Hematopoietic multipotent progenitor cell treated with erythropoietin and hydrocortisone succinate and interleukin-3 and kit ligand, for 4 days (in vitro differentiated cells): ENCODE measurements at places on chromosomes 12 and 14.

DNA sequence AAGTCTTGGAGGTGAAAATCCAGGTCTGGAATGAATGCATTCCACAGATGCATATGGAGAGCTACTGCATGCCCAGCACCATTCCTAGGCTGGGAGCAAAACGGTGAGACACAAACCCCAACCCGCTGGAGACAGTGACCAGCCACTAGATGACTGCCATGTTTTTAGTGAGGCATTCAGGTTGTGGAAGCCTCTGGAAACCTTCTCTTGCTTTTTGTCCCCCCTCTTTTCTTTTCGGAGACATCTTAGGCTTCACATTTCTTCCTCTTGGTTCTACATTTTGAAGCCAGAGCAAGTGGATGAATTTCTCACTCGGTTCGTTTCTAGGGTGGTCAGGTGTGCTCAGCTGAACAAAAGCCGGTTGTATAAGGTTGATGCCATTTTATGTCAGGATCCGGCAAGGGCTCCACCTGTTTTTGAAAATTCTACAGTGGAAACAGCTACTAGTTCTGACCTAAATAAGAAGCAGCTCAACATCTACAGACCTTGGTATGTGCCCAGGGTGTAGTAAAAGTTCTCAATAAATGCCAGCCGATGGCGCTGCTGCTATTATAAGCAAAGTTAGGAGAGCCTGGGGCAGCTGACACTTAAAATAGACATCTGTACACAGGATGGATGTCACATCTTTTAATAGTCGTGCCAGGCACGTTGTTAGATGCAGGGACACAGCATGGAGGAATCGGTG, 1.8 kb upstream of the ZNF839 start:
- DNase-seq = peak; percentile 81

DNA sequence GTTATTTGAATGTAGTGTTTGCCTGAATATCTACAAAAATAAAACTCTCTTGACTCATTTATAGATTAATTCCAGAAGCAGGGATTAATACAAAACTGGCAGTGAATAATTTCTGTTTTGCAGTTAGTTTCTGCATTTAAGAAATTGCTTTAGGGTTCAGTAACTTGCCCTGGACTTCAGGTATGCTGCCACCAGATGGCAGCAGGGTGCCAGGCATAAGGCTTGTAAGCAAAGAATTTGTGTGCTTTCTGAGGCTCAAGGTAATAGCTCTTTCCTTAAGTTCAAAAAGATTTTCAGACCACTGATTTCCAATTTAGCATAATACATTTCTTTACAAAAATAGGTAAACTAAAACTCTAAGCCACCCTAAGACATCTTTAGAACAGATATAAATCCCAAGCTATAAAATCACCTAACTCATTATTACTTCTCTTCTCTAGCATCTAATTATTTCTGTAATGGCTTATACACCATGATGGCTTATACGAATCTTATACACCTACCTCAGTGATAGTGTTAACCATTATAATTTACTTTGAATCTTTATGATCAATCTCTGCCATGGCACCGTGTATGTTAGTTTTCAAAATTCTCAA, 398.3 kb downstream of the APAF1 start:
- DNase-seq = peak; percentile 75

- no peak for DNase-seq
These were observed 265.6 kb upstream of the GARIN6 start for GRCh38 chr12:99381992-99382391.

GRCh38 chr12:15526033-15526432, 203.7 kb downstream of the PTPRO start:
- peak; percentile 38 for DNase-seq

DNA sequence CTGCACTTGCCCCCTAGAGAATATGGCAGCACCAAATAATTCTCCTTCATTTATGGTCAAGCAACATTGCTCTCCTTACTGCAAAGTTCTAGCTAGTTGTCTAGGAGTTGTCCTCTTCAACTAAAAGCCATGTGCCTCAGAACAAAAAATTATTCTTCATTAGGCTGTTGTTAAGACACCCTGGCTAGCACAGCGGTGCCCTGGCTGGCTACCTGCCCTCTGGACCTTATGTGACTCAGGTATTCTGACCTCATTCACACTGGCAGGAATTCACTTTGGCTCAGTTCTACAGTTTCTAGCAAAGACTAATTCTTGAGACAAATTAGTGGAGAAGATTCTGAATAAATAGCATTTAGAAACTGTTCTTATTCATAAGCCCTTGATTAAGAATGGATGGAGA, 224.4 kb upstream of the KRR1 start:
- DNase-seq = no peak

- no peak for DNase-seq
These were observed 16.4 kb upstream of the ARID2 start for GRCh38 chr12:45713078-45713477.

GRCh38 chr14:69964841-69965240, 85.6 kb downstream of the SMOC1 start:
- DNase-seq = no peak

DNA sequence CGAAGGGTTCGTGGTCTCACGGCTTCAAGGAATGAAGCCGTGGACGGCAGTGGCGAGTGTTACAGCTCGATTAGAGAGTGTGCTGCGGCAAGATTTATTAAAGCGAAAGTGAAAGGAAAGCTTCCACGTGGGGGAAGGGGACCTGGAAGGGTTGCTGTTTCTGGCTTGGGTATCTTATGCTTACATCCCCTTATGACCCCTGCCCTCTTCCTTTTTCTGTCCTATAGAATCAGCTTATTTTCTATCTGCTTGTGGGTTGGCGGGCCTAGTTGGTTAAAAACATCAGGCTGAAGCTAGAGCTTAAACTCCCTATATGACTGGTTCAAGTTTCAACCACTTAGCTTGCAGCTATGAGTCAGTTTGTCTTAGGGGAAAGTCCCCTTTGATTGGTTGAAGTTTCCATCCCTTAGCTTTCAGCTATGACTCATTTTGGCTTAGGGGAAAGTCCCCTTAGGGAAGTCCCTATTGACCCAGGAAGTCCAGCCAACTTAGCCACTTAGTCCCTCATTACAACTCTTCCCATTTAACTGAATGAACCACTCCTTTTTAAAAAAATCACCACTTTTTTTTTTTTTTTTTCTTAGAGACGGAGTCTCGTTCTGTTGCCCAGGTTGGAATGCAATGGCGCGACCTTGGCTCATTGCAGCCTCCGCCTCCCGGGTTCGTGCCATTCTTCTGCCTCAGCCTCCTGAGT, 1494.7 kb upstream of the TMEM132C start:
- no peak for DNase-seq

- no peak for DNase-seq
These were observed 249.2 kb downstream of the AEBP2 start for GRCh38 chr12:19688532-19688931.

- DNase-seq = no peak
These were observed 56.0 kb downstream of the RNF34 start for GRCh38 chr12:121455766-121456420.

DNA sequence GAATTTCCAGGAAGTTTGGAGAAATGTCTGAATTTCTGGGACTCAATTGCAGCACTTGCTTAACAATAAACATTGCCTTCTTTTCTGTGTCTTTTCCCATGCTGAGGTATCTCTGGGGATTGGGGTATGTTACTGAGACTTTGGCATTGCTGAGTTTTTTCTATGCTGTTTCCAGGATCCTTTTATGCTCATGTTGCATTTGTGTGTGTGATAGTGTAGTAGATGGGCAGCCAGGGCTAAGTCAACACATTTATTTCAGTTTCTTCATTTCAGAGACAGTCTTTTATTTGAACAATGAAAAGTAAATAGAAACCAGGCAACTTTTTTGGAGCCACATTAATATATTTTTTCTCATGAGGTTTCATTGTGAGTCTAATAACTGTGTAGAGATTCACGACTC, 1160.3 kb upstream of the TMEM132C start:
- no peak for DNase-seq

- no peak for DNase-seq
These were observed 45.2 kb upstream of the APPL2 start for GRCh38 chr12:105280966-105281693.

DNA sequence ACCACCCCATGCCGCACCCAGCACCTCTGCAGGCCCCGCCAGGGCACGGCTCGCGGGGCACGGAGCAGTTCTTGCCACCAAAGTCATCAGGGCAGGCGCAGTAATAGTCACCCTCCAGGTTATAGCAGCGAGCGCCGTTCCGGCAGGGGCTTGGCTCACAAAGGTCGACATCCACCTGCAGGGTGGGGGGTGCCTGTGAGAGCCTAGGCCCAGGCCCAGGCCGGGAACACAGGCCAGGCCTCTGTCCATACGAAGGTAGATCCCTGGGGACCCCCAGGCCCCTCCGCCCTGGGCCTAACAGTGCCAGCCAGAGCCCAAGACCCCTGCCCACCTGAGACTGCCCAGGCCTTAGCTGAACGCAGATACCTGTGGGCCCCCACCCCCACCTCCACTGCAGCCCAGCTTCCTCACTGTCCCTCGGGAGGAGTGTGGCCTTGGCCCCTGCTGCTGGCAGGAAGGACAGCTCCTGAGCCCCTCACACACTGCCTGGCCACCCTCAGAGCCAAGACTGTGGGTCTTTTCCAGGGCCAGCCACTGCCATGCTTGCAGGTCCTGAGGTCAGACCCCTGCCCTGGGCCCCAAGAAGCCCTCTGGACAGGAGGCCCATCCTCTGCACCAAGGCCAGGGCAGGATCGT, 19.3 kb downstream of the JAG2 start:
- no peak for DNase-seq

GRCh38 chr14:102005336-102005735, 41.0 kb downstream of the DYNC1H1 start:
- no peak for DNase-seq

DNA sequence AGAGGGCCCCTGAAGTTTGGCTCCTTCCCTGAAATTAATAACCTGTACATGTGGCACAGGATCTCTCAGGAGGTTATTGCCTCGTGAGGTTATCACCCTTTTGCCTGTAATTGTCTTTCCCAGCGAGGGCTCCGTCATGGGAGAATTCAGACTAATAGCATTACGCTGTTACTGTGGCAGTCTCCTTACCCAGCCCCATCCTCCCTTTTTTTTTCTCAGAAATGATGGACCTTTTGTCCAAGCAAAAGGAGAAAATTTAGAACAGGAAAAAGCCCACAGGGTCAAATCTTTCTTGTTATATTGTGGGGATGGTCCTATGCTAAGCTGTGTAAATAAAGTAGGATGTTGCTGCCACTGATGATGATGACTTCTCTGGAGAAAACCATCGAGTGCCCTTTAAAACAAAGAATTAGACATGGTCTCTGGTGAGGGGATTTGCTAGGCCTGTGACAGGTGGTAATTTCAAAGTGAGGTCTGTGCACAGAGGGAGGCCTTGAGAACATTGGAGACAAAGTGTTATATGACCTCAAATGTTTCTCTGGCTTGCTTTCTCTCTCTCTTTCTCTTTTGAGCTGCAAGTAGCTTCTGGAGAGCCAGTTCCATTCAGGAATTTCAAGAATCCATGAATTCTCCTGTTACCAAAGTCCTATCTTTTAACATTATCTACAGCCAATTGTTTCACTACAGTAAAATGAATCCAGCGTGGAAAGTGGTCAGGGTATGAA, 357.2 kb downstream of the BMP4 start:
- DNase-seq = no peak

- DNase-seq = no peak
These were observed 1.3 kb upstream of the KRT8 start for GRCh38 chr12:52906191-52906601.

- DNase-seq = no peak
These were observed 104.6 kb downstream of the DAAM1 start for GRCh38 chr14:59292921-59293534.

DNA sequence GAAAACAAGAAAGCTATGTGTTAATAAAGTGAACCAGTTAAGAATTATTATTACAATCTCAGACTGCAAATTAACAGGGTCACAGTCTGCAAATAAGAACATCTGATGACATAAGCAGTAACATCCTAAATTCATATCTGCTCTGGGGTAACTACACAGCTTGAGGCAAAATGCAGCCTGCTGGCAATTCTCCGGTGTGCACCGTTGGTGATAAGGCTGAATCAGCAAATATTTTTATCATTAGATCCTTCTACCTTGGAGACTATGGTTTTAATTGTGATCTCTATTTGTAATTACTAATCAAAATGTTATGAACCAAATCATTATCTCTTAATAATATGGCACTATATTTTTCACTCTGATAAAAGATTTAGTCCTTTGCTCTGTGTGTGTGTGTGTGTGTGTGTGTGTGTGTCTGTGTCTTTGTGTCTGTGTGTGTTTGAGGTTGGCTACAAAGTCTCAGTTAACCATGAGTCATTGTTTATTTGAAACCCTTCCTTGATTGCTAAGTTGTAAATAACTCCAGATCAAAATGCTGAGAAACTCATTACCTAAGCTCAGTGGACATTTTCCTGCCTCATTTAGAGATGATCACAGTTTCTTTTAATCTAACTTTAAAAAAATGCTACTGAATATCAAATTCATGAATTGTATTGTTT, 442.6 kb downstream of the GXYLT1 start:
- peak; percentile 13 for DNase-seq

GRCh38 chr12:49276304-49277290, 11.7 kb downstream of the TUBA1C start:
- DNase-seq = no peak

DNA sequence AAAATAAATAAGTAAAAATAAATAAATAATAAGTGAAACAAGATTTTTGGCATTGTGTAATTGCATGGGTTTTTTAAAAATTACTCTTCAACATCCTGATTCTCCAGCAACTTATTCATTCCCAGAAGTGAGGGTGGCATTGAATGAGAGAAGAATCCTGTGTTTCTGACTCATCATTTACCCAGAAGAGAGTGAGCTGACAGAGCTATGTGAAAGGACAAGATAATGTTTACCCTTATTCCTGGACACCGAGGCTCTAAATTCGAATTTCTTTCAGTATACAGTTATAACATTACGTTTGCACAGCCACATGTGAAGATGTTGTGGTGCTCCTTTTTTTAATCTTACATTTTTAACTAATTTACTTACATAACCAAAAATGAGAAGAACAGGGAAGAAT, 36.4 kb downstream of the BBS10 start:
- no peak for DNase-seq

DNA sequence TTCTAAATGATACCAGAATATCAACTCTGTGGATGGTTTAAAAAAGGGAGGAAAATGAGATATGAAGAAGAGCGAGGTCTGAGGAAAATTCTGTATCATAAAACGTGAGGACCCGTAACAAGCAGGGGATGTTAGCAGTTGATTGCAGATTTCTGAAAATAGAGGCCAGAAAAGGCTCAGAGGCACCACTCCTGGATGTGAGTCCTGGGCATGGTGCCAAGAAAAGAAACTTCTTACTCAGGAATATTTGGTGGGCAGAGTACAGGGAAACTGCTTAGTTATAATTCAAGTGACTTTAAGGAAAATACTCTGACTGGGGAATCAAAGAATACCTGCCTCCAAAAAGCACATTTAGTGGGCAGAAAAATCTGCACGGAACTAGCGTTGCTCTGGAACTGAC, 85.5 kb downstream of the PRICKLE1 start:
- DNase-seq = peak; percentile 5
